Left kidney (tissue), 8 donors: ENCODE measurements at places on chromosomes 2 and 18. TPM values are rescaled to one million over a fixed set of nuclear protein-coding genes. Genes with fewer than 3 reads are reported as not detected.
A peak's percentile ranks its signal among the peaks of the same experiment; 100 is the strongest.

DNA sequence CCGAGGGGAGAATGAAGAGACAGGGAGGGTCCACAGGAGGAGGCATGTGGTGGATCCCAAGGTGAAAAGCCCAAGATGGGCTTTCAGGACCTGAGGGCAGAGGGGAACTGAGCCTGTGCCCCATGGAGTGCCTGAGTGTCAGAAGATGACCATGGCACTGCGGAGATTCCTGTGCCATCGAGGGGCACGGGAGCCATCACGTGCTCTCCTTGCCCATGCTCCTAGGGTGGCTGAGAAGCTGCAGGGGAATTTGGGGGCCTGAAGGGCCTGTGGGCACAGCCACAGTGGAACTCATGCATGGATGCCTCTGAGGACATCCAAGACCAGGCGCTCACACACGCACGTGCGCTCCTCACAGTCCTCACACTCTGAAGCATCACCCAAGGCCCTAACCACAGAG, 56.1 kb upstream of the GLI2 start:
- no peak for DNase-seq

AAK1 gene
- polyA plus RNA-seq: 26.5 TPM

- DNase-seq: no peak
Measured at GRCh38 chr2:152046940-152047339, 51.9 kb downstream of the CACNB4 start.

DNA sequence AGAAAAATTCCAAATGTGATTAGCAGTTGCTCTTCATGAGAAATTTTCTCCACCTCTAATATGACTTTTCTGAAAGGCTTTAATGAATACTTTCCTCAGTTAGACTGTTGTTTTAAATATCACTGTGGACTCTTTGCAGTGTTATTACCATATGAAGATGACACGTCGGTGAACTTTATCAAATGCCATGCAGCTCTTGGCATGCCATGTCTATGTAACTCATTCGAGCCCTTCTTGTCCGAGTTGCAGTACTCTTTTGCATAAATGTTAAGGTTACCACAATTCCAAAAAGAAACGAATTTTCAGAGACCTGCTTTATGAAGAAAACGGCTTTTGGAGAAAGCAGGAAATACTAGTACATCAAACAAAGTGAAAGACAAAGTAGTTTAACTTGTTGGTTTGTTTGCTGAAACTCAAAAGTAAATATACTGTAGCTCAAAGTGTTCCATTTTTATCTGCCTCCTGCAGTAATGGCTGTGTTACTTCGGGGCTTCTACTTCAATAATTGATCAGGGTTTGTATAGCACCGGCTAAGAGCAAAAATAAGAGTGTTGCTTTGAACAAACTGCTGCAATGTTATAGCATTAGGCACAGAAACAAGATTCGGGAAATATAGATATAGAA, 204.1 kb downstream of the ARHGAP15 start:
- DNase-seq: no peak

DNA sequence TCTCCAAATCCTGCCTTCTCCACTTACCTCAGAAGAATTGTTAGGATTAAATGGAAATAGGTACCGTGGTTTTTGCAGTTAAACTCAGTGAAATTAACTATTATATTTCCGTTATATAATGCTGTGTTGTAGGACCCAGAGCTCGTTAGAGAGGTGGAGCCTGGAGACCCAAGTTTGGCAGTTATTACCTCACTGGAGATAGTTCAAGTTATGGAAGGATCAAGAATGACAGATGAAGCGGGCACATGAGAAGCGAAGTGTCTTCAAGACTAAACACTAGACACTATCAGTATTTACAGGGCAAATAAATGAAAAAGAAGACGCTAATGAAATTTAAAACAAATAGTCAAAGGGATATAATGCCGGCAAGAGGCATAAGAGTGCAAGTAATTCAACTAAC, 866 bp downstream of the CWC22 start:
- no peak for DNase-seq

GRCh38 chr2:182248362-182248761, 178.5 kb downstream of the PDE1A start:
- DNase-seq: no peak

DNA sequence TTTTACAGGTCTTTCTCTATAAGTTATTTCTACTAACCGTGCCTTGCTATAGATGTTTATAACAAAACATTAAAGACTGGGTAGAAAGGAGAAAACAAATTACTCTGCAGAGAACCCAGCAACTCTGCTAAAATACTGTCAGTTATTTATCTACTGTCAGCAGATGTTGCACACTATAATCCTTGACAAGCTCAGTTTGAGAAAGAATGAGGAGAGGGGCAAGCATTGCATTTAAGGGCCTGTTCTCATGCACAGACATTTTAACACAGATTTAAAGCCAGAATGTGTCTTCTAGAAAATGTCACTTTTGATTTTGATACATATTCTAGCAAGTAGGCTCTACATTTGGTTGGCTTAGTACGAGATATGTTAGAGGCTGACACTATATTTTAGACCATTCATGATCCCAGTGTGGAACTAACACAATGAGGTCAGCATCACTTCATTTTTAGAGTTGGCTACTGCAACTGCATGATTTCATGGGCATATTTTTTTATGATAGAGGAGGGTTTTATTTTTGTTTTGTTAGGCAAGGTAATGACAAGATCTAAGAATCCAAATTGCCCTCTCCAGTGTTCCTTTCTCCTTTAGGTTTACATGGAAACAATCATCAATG, 516.4 kb downstream of the ZEB2 start:
- DNase-seq: no peak

- no peak for DNase-seq
Measured at GRCh38 chr2:148103946-148104345, 83.1 kb downstream of the MBD5 start.

GRCh38 chr18:47204908-47205522, 28.9 kb upstream of the IER3IP1 start:
- peak; percentile 20 for DNase-seq

- no peak for DNase-seq
Measured at GRCh38 chr2:129757915-129758783, 221.3 kb upstream of the RAB6C start.

DNA sequence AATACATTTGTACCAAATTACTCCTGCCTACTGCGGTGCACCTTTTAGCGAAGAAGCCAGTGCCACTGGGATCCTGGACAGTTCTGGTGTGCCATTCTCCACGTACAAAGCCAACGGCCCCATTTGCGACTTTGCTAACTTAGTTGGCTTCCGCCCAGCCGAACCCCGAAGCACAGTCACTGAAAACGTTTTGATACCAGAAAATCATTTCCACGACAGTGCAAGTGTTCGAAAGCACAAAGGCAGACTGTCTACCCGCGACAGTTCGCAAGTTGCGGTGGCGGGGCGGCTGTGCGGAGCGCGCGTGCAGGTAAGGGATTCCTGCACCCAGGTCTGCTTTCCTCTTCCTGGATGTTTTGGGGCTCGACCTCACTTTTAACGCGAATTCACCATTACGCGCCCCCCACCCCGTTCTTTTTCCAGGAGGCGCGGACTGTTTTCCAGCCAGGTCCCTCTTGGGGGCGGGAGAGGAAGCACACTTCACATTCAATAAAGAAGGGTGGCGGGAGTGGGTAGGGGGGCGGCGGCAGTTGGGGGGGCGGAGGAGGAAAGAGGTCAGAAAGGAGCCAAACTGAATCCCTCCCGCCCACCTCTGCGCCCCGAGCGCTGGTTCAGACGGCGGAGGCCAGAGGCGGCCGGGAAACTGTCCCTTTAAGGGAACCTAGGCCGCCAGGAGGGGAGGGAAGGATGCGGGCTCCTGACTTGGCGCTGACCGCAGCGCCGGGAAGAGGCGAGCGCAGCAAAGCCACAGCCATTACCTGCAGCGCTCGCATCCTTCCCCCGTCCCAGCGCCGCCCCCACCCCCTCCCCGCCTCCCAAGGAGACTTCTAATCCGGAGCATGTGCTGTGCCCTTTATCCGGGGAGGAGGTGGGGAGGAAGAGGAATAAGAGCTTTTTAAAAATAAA, 107.4 kb upstream of the KCTD1 start:
- peak; percentile 71 for DNase-seq

DNA sequence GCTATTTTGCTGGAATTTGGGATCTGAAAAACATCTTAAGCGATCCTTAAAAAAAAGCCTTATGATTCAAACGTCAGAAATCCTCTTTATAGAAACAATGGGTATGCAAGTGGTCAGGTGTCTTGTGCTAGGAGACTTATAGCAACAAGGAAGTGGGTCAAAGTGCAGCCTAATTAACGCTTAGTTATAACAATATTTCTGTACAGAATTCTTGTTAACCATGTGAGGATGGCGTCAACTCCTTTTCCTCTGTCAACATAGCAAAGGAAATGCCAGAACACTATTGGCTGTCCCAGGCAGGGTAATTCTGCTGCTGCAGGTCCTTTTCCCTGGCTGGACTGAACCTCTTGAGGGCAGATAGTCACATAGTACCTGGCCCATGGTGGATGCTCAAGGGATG, 189.4 kb downstream of the MSH2 start:
- DNase-seq: no peak

- no peak for DNase-seq
Measured at GRCh38 chr18:31574359-31574758, 17.3 kb upstream of the TTR start.

DNA sequence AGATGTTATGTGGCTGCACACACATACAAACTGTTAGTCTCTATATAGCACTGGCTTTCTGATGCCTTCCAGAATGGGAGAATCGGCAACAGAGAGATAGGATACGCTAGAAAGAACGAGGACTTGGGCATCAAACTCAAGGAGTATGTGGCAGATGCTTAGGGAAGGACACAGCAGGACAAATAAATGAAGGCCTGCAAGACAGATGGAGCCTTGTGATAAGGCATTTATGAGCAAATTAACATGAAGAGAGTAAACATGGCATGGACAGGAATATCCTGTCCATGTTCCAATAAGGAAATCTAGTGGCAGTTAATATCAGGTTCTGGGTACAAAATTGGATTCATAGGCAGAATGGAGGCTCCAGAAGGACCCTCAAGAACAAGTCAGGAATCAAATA, 136.9 kb downstream of the SLC4A10 start:
- no peak for DNase-seq

SMARCAL1 gene
- polyA plus RNA-seq: 30.3 TPM

SLC9A4 gene
- 7.0 TPM for polyA plus RNA-seq

SPDYA gene
- polyA plus RNA-seq: 3.9 TPM

NMUR1 gene
- 0.55 TPM for polyA plus RNA-seq

MOCOS gene
- 1.2 TPM for polyA plus RNA-seq

DNA sequence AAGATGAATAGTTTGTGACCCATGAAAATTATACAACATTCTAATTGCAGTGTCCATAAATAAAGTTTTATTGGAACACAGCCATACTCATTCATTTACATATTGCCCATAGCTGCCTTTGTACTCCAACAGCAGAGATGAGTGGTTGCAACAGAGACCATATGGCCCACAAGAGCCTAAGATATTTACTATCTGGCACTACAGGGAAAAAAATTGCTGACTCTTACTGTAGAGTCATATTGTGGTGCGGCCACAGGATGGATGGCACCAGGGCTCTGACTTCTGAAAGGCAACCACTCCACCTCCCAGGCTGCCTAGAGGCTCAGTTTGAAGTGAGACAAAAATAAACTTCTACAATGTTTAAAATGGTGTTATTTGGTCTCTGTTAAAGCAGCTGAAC, 404.0 kb upstream of the ATP5MC3 start:
- DNase-seq: no peak
